ENCODE measurements at places on chromosomes 3 and 15.
A peak's percentile ranks its signal among the peaks of the same experiment; 100 is the strongest.

DNA sequence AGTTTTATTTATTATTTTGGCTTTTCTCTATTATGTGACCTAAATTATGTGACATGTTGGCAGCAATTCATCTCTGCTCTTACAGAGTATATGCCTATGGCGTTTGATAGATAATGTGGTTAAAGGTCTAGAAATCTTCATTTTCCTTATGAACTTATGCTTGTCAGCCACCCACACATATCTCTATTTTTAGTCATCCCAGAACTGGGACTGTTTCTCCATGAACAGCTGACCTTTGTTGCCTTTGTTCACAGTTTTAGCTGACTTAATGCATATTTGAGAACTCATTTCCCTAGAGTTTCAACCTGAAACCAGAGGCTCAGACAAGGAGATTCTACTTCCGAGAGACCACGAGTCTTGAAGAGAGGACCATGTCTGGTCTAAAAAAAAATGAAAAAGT is 176.5 kb downstream of the RAP2B start:
- DNase-seq = peak; percentile 14

- DNase-seq = no peak
These were observed 30.1 kb downstream of the PLA2G4D start for GRCh38 chr15:42064271-42064670.

GRCh38 chr3:186361246-186361761 is 730 bp downstream of the DGKG start:
- DNase-seq = no peak

GRCh38 chr3:67947808-67948508 is 293.5 kb upstream of the SUCLG2 start:
- DNase-seq = no peak

DNA sequence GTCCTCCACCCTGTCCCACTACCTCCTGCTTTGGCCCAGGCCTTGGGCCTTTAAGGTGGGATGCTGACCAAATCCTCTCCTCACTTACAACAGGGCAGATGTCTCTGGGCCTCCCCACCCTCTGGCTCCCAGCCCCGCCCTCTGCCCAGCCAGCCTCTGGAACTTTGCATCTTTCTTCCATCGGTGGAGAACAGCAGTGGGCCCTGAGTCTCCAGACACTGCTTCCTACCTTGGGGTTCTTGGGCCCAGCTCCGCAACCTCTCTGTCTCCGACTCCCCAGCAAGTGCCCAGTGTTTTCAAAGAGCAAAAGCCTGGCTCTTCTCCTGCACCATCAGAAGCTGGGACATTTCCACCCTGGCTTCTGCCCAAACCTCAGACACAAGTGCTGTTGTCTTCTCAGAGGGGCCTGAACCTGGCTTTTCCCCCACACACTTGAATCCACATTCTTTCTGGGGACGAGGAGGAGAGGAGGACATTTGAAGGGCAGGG is 33.1 kb downstream of the MRAS start:
- no peak for DNase-seq

DNA sequence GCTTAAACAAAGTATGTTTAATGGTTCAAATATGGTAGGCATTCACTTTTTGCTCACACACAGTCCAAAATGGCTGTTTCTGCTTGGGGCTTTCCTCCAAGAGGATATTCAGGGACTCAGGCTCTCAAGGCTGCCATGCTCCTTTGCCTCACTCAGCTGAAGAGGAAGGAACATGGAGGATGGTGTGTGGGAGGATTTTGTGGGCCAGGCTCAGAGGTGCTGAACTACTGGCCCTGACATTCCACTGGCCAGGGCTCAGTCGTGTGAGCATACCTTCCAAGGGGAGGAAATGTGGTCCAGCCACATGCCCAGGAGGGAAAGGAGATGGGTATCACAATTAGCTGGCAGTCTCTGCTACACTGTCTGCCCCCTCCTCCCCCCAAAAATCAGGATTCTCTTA is 8.7 kb downstream of the PXYLP1 start:
- no peak for DNase-seq

- peak; percentile 92 for DNase-seq
These were observed 85.0 kb upstream of the CNTN6 start for GRCh38 chr3:1007866-1008265.

DNA sequence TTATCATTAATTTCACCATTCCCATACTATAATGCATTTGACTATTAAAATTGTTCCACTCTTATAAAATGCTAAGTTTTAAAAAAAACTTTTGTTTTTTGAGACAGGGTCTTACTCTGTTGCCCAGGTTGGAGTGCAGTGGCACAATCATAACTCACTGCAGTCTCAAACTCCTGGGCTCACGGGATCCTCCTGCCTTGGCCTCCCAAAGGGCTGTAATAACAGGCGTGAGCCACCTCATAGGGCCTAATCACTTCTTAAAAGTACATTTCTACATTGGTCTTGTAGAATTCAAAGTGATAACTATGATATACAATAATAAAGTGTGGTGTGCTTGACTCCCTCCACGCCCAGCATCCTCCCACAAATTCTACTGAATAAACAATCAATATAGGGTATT is 3.0 kb downstream of the DENND4A start:
- no peak for DNase-seq

All from fibroblast of skin of left biceps (primary cell).